ENCODE measurements at places on chromosomes 16 and 17.

DNA sequence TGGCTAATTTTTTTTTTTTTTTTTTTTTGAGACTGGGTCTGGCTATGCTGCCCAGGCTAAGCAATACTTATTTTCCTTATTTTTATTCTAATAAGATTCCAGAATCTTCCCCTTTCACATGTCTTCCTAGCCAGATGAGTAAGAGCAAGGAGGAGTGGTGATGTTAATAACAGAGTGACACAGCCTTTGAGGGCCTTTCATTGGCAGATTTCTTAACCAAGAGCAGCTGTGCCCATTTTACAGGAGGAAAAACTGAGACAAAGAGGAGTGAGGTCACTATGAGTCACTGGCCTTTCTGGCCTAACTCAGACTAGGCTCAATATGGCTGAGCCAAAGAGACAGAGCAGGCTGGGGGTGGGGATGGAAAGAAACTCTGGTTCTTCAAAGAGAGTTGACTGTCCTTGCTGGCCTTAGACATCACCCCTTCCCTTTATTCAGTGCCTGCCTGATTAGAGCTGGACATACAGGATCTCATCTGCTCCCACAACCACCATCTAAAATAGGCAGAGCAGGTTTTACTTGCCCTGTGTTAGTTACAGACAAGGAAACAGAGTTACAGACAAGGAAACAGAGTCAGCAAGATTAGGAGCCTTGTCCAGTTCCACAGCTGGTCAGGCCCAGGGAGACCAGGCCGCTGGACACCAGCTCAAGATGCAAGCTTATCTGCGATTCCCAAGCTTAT lies 50.0 kb upstream of the TOB1 start:
- no peak for DNase-seq

GRCh38 chr16:6726621-6727020 lies 606.0 kb upstream of the RBFOX1 start:
- no peak for DNase-seq

DNA sequence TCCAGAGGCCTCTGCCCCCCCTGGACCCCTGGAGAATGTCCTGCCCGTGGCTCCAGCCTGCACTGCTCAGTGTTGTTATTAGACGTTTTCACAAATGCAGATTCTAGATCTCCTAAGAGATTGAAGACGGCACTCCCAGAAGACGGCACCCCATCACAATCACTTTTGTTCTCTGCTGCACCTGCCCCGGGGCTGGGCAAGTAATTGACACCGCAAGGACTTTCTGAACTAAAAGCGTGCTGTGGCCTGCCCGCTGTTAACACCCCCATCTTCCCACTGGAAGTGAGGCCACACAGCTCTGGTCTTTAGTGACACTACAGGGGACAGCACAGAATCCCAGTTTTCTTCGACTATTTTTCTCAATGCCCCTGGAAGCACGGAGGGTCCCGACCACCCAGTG lies 256.9 kb downstream of the ENGASE start:
- no peak for DNase-seq

DNA sequence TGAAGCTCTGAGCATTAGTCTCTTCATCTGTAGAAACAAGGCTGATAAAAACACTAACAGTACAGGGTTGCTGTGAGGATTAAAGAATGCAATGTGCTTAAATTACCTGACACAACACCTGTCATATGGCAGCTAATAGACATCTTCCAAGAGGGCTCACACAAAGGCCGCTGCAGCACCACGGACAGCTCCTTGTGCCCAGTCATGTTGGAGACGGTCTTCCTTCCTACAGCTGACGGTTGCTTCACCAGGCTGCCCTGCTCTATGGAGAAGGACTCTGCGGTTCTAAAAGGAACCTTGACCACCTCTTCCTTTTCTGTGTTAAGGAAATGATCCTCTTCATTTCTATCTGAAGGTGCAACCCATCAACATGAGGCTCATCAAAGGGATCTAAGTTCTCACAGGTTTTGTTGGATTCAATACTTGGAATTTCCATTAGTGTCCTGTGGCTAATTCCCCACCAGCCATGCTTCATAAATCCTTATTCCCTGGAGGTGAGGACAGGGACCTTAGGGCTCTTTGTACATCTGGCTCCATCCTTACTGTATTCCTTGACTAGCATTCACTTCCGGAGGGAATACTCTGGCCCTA lies 138.9 kb upstream of the CES5A start:
- peak; percentile 6 for DNase-seq

DNA sequence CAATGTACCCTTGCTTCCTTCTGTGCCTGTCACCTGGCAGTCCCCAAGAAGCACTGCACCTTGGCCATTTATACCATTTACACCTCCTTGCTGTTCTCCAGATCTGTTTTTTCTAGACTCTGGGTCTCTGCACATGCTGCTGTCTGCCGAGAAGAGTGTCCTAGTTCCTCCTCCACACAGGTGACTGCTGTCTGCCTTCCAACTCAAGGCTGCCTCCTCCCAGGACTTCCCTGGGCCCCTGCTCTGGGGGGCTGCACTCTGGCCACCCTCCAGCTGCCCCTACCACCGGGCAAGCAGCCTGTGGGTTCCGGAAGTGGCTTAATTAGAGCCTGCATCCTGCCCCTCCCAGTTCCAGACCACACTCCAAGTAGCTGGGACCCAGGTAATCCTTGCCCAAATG lies 5.7 kb upstream of the LIMD2 start:
- DNase-seq = no peak

DNA sequence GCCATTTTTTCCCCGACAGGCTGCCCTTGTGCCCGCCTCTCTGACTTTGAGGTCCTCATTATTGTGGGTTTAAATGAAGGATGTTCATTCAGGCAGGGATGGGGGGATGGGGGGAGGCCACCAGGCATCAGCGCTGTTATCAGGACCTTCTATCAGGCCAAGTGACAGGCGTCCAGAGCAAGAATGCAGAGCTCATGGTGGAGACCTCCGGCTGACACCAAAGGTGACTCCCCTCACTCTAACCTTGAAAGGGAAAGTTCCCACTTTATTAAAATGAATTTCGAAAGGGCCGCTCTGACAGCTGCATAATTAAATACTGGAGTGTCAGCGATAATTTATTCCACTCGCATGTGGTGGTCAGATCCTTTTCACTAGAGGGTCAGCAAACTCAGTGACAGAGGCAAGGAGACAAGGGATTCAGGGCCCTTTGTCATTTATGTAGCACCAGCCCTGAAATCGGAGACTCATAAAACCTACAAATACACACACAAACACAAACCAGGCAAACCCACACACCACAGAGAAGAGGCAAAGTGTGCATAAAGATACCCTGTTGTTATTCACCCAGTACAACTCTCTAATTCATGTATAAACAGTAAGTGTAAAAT lies 436.0 kb downstream of the MAF start:
- DNase-seq = no peak

- DNase-seq = no peak
These were observed 1.3 kb downstream of the ZNF276 start for GRCh38 chr16:89722392-89723278.

GRCh38 chr16:22684574-22685458 lies 129.1 kb upstream of the HS3ST2 start:
- DNase-seq = no peak

GRCh38 chr17:80564545-80564944 lies 19.9 kb downstream of the RPTOR start:
- no peak for DNase-seq

GRCh38 chr16:79843631-79844043 lies 243.1 kb upstream of the MAF start:
- DNase-seq = no peak

- no peak for DNase-seq
These were observed 73.4 kb upstream of the TNRC6C start for GRCh38 chr17:77884967-77885641.

GRCh38 chr17:81334391-81334901 lies 39.3 kb upstream of the SLC38A10 start:
- DNase-seq = no peak

GRCh38 chr16:16083421-16084156 lies 134.2 kb downstream of the ABCC1 start:
- no peak for DNase-seq

DNA sequence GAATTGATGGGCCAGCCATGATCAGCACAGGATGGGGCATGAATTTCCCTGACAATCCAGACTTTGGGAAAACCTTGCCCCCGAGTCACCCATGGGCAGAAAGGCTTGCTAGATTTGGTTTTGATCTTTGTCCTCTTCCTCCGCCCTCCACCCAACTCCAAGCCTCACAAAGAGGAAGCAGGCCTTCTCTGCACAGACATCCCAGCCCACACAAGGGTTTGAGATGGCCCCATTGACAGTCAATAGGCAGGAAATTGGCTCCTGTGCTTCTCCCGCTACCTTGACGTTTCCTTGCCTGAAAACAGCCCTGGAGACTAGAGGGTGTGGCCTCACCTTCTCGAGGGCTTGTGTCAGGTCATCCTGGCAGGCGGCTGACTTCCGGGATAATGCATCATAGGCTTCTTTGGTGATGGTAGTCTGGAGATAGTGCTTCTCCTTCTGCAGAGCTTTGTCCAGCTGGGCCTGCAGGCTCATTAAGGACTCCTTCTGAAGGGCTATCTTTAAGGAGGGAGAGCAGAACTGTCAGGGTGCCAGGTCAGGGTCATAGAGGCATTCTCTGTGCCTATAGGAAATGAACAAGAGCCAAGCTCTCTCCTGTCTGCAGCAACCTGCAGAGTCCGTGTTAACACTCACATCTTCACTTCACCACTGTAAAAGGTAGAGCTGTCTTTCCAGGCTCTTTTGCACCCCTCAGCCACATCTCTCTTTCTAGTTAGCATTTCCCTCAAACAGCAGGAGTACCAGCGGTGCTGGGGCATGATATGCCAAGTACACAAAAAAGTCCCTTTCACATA lies 32.2 kb downstream of the DHX38 start:
- no peak for DNase-seq

DNA sequence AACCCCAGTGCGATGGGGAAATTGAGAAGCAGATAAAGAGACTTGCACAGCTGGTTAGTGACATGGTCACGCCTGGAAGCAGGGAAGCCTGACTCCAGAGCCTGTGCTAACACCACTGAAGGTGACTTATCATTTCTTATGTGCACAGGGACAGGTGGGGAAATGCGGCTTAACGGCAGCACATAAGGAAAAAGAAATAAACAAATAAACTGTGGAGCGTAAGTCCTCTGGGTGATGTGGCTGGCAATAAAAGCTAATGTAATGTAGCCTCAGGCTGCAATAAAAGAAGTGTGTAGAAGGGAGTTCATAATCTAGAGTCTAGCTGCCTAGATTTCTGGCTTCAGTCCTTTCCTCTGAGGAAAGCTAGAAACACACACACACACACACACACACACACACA lies 10.6 kb downstream of the CDH11 start:
- DNase-seq = no peak

DNA sequence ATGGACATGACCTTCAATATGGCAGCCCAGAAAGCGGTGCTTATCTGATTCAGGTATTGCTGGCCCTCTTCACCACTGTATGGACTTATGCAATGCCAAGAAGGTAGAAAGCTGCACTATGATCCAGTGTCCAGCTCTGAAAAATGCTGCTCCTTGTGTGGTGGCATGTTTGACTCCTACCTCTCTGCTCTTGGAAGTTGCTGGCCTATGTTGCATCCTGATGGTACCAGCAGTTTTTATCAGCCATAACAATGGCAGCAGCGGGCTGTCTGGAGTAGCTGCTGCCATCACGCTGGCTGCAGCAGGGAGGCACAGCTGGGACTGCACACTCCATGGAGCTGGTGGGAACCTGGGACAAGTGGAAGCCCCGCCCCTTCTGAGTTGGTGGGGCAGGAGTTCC lies 53.1 kb upstream of the MED9 start:
- no peak for DNase-seq

DNA sequence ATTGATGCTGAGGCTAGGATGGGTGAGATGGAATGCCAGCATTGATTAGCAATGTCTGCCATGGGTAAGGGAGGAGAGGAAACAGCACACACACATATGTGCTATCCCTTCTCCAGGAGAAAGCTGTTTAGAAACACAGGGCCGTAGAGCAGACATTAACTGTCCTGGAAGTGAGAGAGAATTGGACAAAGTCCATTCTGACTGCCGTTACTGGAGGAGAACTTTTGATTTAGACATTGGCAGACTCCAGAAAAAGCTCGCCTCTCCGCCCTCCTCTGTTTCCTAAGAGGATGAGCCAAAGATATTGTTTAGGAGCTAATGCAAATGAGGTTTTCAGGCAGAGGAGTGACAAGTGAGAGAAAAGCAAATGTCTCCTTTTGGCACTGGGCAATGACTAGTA lies 237.0 kb downstream of the HAPSTR1 start:
- DNase-seq = no peak

- no peak for DNase-seq
These were observed 1.7 kb downstream of the MT2A start for GRCh38 chr16:56610017-56610608.

GRCh38 chr16:20300312-20301097 lies 26.8 kb downstream of the GP2 start:
- DNase-seq = peak; percentile 64

GRCh38 chr16:22314661-22315626 lies 17.7 kb downstream of the POLR3E start:
- DNase-seq = no peak

DNA sequence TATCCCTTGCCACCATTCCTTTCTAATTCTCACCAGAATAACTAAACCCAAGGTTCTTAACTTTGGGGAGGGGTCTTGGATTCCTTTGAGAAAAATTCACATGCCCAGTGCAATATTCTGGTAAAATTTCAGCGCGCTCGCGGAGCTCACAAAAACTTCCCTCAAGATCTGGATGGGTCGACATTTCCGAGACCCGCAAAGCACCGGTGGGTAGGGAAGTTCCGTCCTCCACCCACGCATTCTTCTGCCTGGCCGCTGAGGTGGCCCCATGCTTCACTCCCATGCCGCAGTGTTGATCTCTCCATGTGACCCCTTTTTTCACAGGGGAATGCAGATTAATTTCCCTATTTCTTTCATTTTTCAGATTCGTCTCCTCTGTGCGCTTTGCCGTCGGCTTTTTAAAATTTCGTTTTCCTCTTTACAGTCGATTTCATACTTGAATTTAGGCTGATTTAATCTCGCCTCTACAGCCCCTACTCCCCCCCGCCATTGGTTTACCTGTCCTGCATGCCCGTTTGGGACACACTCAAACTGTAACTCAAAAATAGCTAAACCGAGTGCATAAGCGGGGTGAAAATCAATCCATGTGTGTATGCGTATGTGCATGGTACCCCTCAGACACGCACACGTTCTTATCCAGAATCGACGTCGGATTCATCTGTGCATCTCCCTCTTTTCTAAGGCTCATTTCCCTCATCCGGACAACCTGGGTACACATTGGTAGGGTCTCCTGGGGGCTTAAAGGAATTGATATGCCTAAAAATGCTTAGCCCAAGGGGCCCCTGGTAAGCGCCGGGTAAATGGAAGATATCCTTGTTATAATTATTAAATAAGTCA lies 1.4 kb upstream of the SP6 start:
- DNase-seq = no peak

GRCh38 chr17:2692781-2693135 lies 18.8 kb downstream of the CLUH start:
- no peak for DNase-seq

Data from HuH-7 (cell line).